ENCODE measurements at places on chromosomes 3 and 15.

DNA sequence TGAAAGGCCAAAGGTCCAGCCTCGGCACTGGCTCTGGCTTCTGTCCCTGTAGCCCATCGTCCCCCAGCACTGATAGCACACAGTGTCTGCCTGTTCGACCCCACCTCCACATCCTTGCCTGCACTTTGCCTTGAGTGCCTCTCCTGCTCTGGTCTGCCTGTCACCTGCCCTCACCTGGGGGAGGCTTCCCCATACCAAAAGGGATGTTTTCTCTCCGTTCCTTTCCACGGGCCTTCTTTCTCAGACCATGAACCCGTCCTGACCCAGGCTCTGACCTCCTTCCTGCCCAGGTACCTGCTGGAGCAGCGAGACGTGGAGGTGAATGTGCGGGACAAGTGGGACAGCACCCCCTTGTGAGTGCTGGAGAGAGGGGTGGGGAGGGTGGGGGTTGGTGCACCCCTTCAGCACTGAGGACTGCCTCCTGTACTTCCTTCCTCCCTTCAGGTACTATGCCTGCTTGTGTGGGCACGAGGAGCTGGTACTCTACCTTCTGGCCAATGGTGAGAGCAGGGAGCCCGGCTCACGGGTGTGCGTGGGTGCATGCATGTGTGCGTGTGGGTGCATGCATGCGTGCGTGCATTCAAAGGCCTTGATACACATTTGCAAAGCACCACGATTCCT lies 1.5 kb downstream of the ABTB1 start:
- no peak for DNase-seq

GRCh38 chr15:63194880-63195568 lies 5.6 kb downstream of the RAB8B start:
- no peak for DNase-seq

- no peak for DNase-seq
Measured at GRCh38 chr3:49779358-49780079, 6.8 kb downstream of the IP6K1 start.

DNA sequence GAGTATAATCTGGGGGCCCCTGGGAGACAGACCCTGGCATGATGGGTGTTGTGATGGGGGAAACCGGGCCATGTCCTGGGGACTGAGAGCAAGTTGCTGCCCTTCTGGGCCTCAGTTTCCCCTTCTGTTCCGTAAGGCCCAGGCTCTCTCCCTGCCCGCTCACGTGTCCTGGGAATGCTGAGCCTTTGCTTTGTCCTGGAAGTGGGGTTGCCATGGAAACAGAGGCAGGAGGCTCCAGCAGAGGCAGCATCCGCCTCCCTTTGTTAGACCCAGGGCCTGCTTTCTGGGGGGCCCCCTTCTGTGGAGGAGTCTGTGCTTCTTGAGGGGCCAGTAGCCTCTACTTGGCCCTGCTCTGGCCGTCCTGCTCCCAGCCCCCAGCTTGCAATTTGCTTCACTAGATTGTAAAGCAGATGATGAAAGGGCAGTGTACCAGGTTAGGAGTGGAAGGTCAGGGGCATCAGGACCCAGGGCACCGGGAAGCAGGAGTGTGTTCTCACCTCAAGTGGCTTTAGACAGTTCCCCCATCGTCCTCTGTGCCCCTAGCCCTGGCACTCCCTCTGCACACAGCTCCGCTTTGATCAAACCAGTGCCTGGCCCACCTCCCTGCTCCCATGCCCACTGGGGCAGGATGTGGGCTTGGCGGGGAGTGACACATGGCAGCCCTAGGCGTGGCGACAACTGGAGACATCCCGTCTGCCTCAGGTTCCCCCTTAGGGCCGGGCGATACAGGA lies 105.6 kb downstream of the FBLN2 start:
- no peak for DNase-seq

DNA sequence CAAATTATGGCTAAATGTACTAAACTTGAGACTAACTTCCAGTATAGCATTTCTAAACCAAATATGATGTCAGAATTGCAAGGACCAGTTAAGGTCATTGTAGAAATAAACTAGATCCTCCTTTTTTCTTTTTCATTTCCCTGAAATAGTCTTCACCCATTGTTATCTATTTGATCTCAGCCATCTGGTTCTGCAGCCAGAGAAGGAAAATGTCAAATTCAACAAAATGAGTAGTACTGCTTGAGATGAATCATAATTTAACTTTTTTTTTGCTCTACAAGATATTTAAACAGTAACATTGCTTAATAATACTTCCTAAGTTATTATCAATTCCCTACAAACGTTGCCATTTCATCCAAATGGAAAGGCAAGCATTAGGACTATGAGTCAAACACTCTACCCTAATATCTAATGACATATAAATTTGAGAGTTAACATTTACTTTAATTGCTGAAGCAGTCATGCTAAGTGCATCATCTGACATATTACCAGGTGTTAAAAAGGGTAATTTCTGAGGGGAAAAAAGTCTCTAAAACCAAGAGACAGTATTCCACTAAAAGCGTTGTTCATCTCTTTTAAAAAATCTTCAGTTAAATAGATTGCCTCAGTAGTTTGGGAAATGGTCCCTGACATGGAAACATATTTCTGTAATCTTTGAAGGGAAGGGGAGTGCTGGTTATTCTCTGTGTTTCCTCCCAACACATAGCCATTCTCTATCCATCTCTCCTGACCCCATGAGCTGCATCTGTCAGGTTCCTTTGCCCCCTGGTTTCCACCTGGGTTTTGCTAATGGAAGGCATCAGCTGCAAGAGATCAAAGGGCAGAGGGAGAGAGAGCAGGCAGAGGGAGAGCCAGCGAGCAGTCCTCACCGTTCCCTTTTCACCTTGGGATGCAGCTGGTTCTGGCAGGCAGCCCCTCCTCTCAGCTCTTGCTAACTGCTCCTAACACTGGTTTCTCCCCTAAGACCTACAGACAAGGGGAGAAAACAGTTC lies 138.5 kb downstream of the ARPP21 start:
- DNase-seq = no peak

DNA sequence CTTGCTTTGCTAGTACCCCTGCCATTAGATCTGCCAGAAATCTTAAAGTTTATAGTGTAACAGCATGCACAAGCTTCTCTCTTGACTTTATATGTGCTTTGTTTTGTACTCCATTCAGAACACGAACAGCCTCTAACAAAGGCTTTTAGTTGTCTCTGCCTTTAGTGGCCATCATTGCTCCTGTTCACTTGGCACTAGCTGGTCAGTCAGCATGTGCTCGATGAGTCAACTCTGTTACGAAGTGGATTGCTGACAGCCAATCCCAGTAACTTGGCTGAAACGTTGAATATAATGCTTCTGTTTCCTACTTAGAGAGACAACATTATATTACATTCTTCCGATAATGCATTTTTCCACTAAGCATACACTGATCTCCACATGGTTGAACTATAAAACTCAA lies 349.2 kb downstream of the NAALADL2 start:
- no peak for DNase-seq

- DNase-seq = peak; percentile 31
Measured at GRCh38 chr3:14440531-14441239, 38.3 kb downstream of the SLC6A6 start.

- DNase-seq = no peak
Measured at GRCh38 chr3:171204942-171205341, 178.4 kb upstream of the SLC2A2 start.

DNA sequence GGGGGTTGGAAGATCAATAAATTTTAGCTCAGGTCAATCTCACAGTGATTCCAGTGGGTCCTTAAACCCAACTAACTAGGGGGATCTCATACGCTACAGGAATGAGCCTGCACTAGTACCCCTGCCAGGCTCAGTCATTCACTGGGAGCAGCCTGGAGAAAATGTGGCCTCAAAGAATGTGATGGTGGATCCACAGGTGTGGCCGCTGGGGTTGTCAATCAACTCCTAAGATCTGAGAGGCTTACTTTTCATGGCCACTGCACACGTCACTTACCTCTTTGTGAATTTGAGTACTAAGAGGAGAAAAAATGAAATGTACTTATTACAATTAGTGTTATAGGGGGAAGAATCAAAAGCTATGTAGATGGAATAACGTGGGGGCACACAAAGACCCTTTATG lies 17.5 kb upstream of the FNDC3B start:
- no peak for DNase-seq

- DNase-seq = no peak
Measured at GRCh38 chr3:141047168-141047567, 4.0 kb upstream of the SPSB4 start.

DNA sequence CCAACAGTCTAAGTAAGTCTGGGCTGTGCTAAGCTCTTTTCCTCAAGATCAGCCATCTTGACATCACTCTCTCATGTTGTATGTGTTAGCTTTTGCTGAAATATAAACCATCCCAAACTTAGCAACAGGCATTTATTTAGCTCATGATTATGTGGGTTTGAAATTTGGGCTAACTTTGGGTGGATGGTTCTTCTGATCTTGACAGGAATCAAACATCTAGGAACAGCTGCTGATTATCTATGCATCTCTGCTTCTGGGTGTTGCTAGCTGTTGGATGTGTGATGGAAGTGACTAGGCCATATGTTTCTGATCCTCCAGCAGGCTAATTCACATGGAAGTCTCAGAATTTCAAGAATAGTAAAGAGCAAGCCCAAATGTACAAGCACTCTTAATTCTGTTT lies 615.2 kb upstream of the TGFBR2 start:
- no peak for DNase-seq

GRCh38 chr3:195868336-195868865 lies 40.0 kb downstream of the TNK2 start:
- DNase-seq = no peak

- peak; percentile 56 for DNase-seq
Measured at GRCh38 chr3:36792342-36792741, 28.0 kb upstream of the DCLK3 start.

GRCh38 chr15:90097475-90097874 lies 4.8 kb downstream of the IDH2 start:
- DNase-seq = peak; percentile 43

GRCh38 chr15:66462627-66463026 lies 34.9 kb downstream of the SNAPC5 start:
- no peak for DNase-seq

DNA sequence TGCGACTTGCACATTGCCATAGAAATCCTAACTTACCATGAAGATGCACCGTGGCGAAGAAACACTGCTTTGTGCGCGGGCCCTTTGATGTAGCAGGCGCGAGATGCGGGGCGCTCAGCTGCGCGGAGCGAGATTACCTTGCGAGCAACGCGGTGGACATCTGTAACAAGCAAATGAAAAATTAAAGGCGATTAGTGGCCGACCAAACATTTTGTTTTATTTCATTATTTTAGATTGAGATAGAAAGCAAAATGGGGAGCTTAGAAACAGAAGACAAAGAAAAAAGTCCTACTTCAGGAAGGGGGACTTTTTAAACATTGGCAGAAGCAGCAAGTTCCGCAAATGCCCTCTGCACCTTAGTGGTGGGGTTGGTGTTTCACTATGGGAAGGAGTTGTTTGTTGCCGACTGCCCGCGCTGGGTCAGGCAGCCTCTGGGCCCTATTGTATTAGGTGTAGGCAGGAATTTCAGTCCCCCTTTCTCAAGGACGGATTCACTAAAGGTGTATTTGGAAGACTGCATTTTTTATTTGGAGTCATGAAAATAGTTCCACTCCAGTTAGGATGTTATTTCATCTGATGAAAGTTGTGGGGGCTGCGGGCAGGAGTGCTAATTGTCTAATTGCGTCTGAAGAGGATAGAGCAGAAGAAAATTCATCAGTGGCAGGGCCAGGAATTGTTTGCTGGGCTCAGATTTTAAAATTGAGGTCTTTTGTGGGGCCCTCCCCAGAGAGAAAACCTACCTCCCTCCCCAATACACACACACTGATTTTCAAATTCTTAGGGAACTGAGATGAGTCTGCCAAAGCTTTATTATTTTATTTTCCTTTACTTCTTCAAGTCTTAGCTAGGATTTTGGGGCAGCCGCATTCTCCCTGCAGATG lies 17.4 kb downstream of the ZIC4 start:
- DNase-seq = no peak

All from hematopoietic multipotent progenitor cell treated with erythropoietin and hydrocortisone succinate and interleukin-3 and kit ligand, for 6 days (in vitro differentiated cells).